ENCODE measurements at places on chromosomes 5 and 9.
A peak's percentile ranks its signal among the peaks of the same experiment; 100 is the strongest.

- no peak for DNase-seq
These were observed 290.0 kb downstream of the CETN3 start for GRCh38 chr5:90119531-90119971.

DNA sequence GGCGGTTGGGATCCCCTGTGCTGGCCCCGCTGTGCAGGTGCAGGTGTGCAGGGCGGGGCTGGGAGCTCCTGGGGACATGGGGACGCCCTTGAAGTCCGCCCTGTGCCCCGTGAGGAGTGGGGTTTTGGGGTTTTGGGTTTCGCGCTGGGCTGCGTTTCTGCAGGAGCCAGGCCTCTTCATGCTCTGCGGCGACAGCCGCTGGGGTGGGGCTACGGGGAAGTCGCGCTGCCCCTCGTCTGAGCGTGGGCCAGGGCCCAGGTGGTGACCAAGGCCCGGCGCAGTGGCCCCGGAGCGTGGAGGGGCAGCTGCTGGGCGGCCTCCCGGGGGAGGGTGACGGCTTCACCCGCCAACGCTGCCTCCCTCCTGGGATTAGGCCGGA lies 47.8 kb upstream of the IRX4 start:
- no peak for DNase-seq

DNA sequence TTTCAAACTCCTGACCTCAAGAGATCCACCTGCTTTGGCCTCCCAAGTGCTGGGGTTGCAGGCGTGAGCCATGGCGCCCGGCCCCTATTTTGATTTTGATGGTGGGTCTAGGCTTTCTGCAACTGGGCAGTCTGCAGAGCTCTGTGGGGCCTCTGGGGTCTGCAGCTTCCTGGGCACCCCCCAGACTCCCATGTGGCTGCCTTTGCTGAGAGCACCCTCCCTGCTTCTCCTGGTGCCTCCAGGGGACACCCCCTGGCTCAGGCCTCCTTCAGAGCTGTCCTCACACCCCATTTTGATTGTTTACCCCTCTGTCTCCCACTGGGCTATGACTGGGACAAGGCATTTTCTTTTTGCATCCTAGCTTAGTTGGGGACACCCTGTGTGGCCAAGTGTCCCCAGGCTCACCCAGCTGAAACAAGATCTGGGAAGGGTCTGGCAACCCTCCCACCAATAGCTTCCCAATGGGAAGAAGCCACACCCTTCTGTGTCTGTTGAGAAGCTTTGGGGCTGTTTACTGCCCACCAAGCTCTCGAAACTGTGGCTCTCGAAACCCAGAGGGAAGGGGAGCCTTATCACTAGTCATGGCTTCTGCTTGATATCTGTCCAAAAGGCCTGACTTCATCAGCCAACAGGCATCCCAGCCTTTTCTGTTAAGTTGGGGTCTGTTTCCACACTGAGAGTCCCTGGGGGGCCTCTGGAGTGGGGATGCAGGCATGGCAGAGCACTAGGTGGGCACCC lies 204.4 kb upstream of the IER5L start:
- DNase-seq, result no peak

- peak; percentile 54 for DNase-seq
These were observed 56.2 kb downstream of the PLAC8L1 start for GRCh38 chr5:146048994-146049703.

DNA sequence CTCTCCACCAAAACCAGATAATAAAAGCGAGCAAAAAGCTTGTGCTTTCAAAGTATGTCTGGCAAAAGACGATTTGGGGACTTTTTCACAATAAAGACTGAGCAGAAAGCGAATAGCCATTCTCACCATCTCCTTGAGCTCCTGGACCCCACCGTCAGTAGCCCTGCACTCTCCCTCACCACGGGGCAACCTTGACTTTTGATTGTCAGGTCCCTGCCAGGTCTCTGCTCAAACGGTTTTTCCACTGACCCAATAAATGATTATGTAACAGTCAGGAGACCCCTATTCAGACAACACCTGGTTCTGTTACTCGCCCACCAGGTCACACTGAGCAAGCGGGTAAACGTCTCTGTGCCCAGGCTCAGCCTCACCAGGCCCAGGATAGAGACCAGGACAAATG lies 131.3 kb downstream of the MVB12B start:
- no peak for DNase-seq

DNA sequence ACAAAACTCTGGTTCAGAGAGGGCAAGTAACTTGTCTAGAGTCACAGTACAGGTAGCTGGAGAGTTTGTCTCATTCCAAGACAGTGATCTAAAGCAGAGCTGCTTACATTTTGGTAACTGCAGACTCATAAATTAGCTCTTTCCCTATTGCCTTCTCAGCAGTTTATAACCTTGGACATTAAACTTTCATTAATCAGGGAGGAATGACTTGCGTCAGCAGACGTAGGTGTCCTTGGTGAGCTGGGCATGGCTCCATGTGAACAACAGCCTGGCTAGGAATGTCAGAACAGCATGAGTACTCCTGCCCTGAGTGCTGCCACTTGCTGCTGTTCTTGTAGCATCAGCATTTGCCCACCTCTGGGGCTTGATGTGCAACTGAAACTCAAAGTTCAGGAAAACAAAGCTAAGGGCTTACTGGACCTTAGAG lies 2.2 kb upstream of the ALDOB start:
- no peak for DNase-seq

- DNase-seq, result no peak
These were observed 77.5 kb downstream of the CERT1 start for GRCh38 chr5:75433814-75434506.

DNA sequence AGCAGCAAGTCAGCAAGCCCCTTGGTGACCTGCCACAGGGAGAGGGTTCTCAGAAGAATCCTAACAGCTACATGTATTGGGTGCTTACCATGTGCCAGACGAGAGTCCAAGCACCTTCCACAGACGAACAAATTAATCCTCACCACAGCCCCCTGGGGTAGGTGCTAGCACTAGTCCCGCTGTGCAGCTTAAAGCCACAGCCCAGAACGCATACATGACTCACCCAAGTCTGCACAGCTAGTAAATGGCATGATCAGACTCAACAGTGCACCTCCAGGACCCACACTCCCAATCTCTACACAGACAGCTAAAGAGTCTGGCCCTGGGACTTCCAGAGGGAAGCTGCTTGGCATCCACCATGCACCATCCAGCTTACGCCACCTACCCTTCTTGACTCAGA lies 111.5 kb downstream of the PAX5 start:
- DNase-seq, result no peak

GRCh38 chr9:115204904-115205453 lies 87.0 kb upstream of the TNC start:
- no peak for DNase-seq

DNA sequence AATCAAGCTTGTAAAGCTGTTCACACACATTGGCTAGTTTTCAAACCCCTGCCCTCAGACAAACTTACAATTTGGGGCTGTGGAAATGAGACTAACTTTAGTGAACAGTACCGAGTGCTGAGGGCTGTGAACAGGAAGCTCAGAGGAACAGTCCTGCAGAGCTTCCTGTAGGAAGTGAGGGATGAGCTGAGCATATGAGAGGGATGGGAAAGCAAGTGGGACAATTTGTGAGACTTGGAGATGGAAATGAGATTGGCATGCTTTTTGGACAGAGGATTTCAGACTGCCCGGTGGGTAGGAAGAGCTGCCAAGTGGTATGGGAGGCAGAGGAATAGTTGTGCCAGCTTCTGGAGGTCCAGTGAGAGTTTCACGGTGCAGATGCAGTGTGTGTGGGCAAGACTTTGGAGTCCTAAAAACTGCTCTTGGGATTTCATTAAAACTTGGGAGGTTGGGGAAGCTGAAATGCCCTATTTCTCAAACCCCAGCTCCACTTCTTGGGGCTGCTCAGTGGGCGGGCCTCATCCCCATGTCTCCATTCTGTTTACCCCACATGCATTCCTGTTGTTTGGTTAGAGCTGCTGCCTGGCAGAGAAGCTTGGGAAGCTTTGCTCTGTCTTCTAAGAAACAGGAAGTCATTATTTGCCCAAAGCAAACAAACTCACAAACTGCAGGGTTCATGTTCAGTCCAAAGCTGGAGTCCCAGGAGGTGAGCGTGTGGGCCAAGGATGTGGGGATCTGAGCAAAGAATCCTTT lies 267.5 kb downstream of the ZSWIM6 start:
- DNase-seq, result no peak

DNA sequence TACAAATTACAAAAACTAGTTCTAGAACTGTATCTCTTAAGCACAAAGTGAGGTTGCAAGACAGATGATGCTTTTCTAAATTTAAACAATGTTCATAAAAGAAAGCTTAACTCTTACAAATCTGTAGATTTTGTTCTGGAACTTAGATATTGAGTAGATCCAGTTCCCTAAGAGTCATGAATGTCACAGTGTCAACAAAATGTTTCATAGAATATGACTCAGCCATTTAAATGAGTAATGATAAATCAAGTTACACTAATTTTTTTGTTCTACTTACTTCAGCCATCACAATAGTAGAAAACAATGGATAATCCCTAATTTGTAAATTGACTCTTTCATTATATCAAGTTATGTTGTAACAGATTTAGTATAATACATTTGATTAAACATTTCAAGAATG lies 239.7 kb downstream of the MEF2C start:
- DNase-seq, result no peak

DNA sequence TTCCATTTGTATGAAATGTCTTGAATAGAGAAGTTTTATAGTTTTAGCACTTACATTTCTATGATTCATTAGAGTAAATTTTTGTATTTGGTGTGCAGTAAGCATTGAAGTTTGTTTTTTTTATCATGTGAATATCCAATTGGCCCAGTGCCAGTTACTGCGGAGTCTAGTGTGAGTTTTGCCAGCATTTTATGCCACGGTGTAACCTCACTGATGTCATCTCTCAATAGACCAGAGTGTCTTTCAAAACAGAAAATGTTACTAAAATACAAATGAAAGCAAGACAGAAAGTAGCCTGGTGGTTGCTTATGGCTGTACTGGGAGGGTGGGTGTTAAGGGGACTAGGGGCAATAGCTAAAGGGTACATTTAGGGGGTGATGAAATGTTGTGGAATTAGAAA lies 62.8 kb downstream of the IPPK start:
- DNase-seq, result no peak

GRCh38 chr9:136858844-136859757 lies 7.0 kb downstream of the MAMDC4 start:
- DNase-seq, result peak; percentile 39

- no peak for DNase-seq
These were observed 1293.8 kb downstream of the PTPRD start for GRCh38 chr9:9319007-9319406.

DNA sequence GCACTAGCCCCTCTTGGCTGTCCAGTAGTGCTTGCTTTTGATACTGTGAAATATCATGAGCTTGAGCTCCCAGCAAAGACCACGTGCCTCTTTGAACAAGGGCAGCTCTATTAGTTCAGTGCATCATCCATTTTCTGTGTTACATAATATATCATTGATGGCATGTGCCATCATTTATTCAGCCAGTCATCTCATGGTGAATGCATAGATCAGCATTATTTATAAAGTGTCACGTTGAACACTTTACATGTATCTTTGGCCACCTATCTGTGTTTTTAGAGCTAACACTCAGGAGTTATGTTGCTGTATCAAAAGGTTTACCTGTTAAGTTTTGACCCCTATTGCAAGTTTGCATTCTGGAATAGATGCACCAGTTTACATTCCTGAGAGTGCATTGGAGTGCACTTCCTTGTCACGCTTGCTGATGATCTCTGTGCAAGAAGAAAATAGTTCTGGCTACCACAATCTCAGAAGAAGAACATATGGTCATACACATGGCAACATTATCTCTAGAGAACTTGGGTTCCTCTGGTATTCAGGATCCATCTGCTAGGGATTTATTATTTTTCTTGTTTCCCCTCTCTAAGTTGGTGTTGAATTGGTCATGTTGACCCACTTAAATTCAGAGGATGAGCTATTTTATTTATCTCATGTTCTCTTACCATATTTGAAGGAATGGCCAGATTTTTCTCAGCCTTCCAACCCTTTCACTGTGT lies 120.9 kb downstream of the SH3GL2 start:
- no peak for DNase-seq

DNA sequence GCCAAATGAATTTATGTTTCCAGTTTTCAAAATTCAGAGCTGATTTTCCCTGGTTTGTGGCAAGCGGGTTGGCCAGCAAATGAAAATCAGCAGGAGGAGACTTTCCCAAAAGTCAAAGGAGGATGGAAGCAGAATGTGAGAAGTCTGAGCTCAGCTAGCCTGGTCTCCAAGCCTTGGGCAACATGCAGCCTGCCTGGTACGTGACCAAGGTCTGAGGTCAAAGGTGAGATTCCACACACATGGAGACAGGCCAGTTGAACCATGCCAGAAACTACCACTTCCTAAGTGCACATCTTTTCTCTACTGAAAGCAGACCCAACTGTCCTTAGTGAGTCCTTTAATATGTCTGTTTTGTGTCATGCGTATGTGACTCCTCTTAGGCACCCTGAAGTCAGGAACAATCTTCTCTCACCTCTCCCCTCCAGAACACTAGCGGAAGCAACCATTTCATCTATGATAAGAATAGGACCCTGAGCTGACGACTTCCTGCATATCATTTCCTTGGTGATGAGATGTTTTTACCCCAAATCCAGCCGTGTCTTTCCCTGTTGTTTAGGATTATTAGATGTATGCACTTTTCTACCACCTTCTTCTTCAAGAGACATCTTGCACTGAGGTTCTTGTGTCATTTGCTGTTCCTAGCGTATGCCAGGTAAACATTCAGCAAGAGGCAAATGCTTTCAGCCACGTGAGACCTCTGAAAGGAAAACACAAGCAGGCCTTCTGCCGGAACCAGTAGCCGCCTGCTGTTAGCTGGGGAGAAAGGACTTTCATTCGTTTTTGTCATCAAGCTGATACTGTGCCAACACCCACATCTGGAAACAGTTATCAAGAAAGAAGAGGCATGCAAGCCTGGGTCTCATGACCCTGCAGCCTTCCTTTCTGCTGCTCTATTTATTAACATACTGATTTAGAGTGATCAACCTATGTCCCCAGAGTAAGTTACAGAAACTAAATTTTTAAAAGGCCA lies 9.7 kb upstream of the TGFBI start:
- DNase-seq, result no peak

DNA sequence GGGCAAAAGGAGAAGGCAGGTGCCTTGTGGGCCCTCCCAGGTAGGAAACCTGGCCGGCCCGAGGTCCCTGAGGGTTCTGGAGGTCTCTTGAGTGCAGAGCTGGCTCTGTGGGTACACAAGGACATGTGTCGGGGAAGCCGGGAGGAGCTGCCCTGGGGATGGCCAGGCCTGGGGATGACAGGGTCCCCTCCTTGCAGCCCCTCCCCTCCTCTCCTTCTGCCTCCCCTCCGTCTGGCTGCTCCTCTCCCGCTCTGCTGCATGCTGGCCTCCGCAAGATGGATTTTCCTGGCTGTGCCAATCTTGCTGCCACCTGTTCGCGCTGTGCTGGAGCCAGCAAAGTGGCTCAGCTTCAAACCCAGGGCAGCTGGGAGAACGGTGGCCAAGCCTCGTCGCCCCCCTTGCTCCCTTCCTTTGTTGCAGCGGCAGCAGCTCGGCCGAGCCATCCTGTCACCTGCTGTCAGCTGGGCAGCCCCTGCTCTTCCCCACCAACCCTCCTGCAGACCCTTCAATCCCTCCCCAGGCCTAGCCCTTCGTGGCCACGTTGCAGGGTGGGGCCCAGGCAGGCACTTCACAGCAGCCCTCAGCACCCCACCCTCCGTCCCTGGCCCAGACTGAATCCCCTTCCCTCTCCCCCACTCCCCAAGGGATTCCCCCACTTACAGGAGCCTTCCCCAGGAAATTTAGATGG lies 17.6 kb upstream of the UNC5A start:
- no peak for DNase-seq
